NCI-H1930 (cell line): ENCODE measurements at places on chromosomes 1 and 21.
A peak's percentile ranks its signal among the peaks of the same experiment; 100 is the strongest.

DNA sequence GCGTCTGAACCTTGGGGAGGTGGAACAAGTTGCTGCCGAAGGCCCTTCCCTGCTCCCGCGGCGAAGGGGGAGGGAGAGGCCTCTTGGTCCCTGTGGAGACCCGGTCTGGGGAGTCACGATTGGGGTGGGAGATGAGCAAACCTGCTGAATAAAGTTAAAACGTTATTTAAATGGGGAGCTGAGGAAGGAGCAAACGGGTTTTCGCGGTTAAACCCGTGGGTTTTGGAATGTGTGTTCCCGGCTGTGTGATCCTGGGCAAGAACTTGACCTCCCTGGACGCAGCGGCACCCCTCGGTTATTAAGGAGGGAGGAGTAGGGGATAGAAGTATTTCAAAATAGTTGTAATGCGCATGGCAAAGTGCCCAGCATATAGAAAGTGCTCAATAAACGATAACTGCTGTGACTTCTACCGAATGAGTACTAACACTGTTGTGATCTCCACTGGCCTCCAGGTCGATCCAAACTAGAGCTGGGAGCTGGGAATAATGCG lies 3.4 kb downstream of the FAM110D start:
- DNase-seq = no peak

- no peak for DNase-seq
These were observed 5.3 kb upstream of the SFT2D2 start for GRCh38 chr1:168220470-168220871.

DNA sequence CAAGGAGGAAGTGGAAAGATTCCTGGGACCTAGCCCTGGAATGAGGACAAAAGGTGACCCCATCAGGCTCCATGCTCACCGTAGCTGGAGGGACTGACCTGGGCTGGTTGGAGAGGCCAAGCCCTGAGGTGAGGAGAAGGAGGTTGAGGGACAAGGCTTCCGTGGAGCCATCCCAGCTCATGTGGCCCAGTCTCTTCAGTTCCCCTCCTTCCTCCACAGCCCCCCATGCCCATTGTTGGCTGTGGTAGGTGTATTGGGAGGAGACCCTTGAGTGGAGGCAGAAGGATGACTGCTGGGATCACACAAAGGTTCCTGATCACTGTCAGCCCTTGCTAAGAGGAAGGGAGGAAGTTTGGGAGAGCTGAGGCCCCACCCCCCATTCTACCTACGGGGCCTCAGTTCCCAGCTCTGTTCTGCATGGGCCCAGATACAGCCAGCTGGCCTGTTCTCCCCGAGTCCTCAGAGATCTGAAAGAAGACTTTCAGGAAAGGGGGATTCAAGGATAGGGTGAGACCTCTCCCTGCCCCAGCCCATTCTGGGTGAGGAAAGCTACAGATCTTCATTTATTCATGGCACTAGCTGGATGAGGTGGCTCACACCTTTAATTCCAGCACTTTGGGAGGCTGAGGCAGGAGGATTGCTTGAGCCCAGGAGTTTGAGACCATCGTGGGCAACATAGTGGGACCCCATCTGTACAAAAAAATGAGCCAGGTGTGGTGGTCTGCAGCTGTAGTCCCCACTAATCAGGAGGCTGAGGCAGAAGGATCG lies 17.3 kb downstream of the RHBG start:
- no peak for DNase-seq

GRCh38 chr1:43007377-43008114 lies 48.9 kb upstream of the SLC2A1 start:
- no peak for DNase-seq

DNA sequence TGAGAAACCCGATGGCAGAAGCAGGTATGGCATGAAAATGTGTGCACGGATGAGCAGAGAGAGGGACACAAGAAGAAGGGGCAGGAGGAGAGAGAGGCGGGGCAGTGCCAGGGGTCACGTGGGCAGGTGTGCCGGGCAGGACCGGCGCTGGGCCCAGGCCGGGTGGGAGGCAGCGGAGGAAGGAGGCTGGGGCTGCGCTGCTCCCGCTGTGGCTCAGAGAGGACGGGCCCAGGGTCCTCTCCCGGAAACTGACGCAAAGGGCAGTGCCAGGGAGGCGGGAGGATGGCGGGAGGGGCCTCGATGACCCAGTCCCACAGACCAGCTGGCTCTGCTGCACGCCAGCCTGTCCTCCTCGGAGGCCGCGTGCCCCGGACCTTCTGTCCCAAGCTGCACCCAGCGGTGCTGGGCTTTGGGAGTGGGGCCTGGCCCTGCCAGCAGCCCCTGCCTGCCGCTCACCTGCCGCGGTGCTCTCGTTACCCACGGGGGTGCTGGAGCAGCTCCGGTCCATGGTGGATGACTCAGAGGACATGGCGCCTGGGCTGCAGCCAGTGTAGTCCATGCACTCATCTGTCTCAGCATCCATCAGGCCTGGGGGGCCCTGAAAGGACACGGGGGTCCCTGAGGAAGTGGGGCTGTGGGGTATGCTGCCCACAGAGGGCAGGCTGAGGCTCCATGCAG lies 153.9 kb downstream of the CASZ1 start:
- DNase-seq = no peak

- DNase-seq = no peak
These were observed 80.0 kb downstream of the DYRK1A start for GRCh38 chr21:37446552-37446951.

DNA sequence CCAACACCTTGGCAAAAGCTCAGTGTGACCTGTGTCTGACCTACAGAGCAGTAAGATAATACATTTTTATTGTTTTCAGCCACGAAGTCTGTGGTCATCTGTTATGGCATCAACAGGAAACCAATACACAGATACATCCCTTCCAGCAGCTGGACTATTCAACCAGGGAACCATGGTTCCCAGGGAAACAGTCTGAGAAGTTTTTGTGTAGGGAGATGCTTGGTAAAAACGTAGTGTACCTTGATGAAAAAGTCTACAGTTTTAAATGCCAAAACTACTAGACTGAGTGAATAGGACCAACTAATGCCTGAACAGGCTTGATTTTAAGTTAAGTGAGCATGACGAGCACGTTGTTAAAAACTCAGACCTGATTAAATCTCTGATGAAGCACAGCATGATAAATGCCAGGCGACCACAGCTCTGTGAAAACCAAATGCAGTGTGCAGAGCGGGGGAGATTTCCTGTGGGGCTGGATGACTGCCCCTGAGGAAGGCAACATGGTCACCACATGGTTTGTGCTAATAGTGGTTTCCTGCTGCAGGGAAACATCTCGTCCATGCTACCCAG lies 228.9 kb downstream of the TNR start:
- no peak for DNase-seq

- DNase-seq = no peak
These were observed 43.2 kb downstream of the KIF26B start for GRCh38 chr1:245197911-245198379.

DNA sequence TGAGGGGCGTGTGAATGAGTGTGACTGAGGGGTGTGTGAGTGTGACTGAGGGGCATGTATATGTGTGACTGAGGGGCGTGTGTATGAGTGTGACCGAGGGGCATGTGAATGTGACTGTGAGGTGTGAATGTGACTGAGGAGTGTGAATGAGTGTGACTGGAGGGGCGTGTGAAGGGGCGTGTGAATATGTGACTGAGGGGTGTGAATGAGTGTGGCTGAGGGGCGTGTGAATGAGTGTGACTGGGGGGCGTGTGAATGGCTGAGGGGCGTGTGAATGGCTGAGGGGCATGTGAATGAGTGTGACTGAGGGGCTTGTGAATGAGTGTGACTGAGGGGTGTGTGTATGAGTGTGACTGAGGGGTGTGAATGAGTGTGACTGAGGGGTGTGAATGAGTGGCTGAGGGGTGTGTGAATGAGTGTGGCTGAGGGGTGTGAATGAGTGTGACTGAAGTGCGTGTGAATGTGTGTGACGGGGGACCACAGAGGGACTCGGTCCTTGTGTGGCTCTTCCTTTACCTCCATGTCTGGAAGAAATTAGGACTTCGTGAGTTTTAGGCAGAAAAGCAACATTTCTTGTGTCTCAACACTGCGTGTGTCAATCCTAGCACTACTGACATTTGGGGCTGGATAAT lies 105.8 kb downstream of the GLIS1 start:
- no peak for DNase-seq

- no peak for DNase-seq
These were observed 618 bp downstream of the HNRNPR start for GRCh38 chr1:23343221-23344110.

GRCh38 chr1:114122941-114123618 lies 30.6 kb downstream of the SYT6 start:
- DNase-seq = no peak

- no peak for DNase-seq
These were observed 13.1 kb downstream of the FGGY start for GRCh38 chr1:59309795-59310548.

- DNase-seq = no peak
These were observed 44.4 kb downstream of the PTPN14 start for GRCh38 chr1:214506972-214507431.

DNA sequence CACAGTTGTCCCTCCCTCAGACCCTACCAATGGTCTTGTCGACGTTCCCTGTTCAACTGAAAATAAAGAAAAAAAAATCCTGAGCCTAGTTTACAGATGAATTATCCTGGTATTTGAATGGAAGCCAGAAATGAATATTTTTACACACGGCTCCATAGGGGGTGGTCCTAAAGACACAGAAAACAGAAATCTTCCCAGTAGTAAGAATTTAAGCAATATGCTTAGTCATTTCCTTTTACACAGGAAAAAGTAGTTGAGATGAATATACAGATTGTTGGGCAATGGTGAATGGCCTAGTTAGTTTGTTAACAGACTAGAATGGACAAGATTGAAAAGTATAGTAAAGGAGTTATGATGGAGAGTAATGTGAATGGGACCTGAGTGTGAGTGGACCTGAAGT lies 67.4 kb downstream of the RGS18 start:
- no peak for DNase-seq

DNA sequence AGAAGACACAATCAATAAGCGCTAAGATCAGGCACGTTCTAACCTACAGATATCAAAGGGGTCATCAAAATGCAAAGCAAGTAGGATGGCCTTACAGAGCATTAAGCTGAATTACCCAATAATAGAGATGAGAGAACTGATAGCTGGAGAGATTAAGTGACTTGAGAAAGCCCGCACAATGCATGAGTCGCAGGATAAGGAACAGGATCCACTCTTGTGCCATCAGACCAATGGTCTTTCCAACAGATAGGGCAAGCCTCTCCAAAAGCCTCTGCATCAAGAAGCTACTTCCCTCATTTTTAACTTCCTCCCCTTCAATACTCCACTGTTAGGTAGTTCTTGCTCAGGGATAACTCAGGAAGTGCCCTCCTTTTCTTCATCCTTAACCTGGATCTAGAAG lies 2.6 kb downstream of the CHML start:
- no peak for DNase-seq

DNA sequence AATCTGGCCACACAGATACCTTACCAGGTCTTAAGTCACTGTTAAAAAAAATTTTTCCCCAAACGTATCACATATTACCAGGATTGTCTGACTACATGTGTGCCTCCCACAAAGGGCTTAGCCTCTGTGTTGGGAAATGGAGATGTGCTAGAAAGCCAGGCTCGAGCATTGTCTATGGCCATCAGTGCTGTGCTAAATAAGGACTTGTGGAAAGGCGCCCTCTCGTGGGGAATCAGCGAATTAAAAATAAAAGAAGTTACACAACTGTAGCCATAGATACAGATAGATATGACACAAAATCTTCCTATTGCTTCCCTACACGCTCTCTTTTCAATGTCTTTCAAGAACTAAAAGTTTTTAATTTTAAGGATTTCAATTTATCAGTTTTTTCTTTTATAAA lies 47.5 kb upstream of the CRNN start:
- peak; percentile 70 for DNase-seq

GRCh38 chr21:28580585-28580984 lies 412.1 kb downstream of the LTN1 start:
- no peak for DNase-seq

DNA sequence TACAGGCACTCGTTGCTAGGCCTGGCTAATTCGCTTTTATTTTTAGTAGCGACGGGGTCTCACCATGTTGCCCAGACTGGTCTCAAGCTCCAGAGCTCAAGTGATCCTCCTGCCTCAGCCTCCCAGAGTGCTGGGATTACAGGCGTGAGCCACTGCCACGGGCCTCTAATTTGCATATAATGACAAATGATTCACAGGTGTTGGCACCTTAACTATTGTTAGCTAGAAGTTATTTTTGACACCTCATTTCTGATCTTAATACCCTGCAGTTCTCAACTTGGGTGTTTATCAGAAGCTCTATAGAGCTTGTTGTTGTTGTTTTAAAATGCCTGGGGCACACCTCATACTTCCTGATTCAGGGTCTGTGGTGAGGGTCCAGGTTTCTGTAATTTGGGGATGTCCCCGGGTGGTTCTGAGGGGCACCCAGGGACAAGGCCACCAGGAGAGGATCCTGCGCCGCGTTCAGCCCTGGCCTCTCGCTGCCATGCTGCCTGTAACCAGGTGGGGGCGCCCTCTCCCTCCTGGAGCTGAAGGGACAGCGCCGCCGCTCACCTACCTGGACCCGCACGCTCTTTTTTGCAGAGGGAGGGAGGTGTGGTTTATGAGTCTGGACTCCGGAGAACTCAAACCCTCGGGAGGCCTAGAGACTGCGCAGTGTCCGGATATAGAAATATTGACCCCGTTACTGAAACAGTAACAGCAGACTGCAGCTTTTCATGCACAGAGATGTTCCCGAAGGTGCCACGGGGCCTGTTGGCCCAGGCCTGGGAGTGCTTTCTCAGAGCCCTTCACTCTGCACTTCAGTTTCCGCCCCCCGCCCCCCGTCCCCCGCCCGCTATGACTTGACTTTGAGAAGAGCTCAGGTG lies 23.0 kb upstream of the NEK2 start:
- no peak for DNase-seq

- DNase-seq = no peak
These were observed 31.8 kb downstream of the SDCCAG8 start for GRCh38 chr1:243287652-243288051.

GRCh38 chr1:44049839-44050238 lies 18.6 kb upstream of the SLC6A9 start:
- no peak for DNase-seq

- no peak for DNase-seq
These were observed 516.9 kb downstream of the AMY1C start for GRCh38 chr1:104266612-104267011.

- no peak for DNase-seq
These were observed 53.1 kb downstream of the UBIAD1 start for GRCh38 chr1:11326070-11326469.

- no peak for DNase-seq
These were observed 18.4 kb upstream of the COL6A2 start for GRCh38 chr21:46079352-46080170.

GRCh38 chr1:2166254-2166653 lies 28.3 kb downstream of the FAAP20 start:
- DNase-seq = no peak

- DNase-seq = no peak
These were observed 88.2 kb downstream of the KAZN start for GRCh38 chr1:14686701-14687100.

GRCh38 chr1:162626761-162627160 lies 5.5 kb upstream of the DDR2 start:
- DNase-seq = no peak
